Progenitor cell of endocrine pancreas (in vitro differentiated cells): ENCODE measurements at places on chromosomes 12 and 14. TPM values are rescaled to one million over a fixed set of nuclear protein-coding genes. Genes with fewer than 3 reads are reported as not detected.

DNA sequence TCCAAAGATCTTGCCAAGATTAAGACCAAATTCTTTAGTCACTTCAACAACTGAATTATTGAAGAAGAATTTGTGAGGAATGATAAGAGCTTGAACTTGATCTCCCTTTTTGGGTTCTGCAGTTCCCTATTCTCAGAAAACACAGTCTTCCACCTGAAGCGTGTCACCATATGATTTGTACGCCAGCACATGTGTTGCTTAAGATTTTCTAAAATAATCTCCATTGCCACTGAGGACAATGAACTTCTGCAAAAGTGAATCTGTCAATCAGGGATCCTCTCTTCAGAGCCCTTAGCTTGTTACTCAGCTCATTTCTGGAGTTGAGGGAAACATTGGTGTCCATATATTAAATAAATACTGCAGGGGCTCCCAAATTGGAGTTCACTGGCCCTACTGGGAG lies 4.2 kb upstream of the SPIC start:
- DNase-seq = no peak

- DNase-seq = no peak
Observed at GRCh38 chr12:32589165-32589865, 89.8 kb upstream of the DNM1L start.

GRCh38 chr12:107762874-107763273 lies 1.9 kb upstream of the PRDM4 start:
- DNase-seq = no peak

DNA sequence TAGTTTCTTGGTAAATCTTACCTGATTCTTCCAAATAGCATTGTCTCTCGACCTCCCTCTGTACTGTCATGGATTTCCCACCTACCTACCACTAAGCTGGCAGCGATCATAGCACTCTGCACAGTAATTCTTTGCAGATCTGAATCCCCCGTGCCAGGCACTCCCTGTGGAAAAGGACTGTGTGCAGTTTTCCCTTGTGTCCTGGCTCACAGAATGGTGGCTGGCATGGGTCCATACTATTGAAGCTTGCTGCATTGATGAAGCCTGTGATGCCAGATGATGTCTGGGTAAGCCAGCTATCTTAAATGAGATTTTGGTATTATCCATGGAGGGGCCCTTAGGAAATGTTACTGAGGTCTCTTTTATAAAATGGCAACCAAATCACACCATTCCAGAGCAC lies 135.7 kb downstream of the RPAP3 start:
- no peak for DNase-seq

DNA sequence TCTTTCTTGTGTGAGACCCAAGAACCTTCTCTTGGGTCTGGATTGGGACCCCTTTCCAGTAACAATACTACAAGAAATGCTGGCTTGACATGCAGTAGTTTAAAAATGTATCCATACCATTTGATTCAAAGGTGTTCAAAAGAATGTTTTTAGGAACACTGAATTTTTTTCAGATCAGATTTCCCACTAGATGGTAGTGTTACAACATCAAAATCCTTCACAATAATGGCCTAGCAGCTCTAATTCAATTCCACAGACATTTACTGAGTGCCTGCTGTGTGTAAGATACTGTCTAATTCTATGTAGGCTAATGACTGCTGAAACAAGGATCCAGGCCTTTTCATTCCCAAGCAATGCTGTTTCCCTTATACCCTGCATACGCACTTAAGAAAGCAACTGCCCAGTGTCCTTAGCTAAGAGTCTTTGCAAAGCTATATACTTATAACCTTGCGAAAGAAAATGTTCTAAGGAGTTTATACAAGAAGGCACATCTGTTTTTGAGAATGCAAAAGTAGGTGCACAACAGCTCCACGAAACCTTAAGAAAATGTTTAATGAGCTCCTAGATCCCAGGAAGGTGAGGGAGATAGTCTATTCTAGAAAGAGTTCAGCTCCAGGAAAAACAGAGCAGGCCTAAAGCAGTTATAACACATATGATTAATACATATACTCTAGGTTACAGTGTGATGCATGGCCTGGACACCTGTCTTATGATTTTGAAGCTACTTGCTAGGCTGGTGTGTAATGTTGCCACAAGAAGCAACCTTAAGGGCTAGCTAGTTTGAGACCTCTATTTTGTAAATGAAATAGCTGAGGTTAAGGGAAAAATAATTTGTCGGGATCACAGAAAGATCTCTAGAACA lies 50.9 kb upstream of the PKP2 start:
- no peak for DNase-seq

KRT7 gene
- 11.6 and 18.2 TPM in 2 replicates for total RNA-seq

CCNK gene
- 64.1 and 64.8 TPM in 2 replicates for total RNA-seq

- DNase-seq = no peak
Observed at GRCh38 chr14:58722441-58722840, 84.7 kb downstream of the DACT1 start.
